ENCODE measurements at places on chromosomes 16 and 17.

GRCh38 chr17:56597495-56597990 lies 4.0 kb downstream of the NOG start:
- DNase-seq: no peak

GRCh38 chr17:33178681-33179080 lies 114.4 kb downstream of the ASIC2 start:
- no peak for DNase-seq

DNA sequence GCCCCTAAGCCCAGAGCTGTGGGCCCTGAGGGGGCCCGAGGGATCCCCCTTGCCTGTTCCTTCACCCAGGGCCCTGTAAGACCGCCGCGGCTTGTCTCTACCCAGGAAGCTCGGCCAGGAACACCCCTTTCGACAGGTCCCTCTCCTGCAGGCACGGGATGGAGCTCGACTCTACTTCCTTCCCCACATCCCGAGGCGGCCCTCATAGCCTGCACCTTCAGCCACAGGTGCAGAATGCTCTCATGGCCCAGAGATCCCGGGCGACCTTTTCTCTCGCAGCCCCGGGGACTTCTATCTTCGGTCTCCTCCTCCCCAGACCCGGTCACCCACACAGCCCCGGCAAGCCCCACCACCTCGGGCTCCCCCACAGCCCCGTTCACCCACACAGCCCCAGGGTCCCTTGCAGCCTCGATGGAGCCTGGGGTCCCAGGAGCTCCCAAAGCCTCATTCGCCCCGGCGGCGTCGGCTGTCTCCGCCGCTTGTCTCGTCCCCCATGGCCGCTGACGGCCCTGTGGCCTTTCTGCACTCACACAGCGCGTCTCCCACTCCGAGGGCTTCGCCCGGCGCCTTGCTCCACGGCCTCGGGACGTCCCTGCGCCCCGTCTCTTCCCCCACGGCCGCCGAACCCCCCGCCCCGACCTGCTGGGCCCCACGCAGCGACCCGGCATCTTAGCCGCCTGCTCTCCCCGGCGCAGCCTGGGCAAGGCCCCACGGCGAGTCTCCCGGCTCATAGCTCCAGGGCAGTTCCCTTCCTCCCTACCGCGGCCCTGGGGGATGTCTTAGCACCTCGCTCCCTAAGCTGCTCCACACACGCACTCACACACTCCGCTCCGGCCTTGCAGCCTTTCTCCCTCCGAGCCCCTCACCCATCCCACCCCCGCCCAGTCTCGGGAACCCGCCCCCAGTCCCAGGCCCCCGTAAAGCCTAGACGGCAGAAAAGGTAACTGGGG lies 650 bp downstream of the KIAA0753 start:
- DNase-seq: peak; percentile 49

DNA sequence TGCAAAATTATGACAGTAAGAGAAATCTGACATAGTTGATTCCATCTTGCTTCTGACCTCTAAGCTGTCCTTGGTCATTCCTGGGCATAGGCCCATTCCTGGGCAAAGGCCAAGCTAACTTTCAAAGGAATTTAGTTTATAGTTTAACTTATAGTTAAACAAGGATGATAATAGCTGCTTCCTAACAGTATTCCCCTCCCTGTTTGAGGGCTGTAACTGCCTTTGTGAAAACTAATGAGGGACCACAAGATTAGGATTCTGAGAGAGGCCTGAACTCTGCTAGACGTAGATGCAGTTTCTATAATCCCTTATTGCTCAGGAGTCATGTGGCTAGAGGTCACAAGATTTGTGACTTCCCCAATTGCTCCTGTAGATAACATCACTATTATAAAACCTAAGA lies 80.2 kb upstream of the ASIC2 start:
- peak; percentile 12 for DNase-seq

- no peak for DNase-seq
Observed at GRCh38 chr17:79159926-79160325, 85.3 kb downstream of the ENGASE start.

DNA sequence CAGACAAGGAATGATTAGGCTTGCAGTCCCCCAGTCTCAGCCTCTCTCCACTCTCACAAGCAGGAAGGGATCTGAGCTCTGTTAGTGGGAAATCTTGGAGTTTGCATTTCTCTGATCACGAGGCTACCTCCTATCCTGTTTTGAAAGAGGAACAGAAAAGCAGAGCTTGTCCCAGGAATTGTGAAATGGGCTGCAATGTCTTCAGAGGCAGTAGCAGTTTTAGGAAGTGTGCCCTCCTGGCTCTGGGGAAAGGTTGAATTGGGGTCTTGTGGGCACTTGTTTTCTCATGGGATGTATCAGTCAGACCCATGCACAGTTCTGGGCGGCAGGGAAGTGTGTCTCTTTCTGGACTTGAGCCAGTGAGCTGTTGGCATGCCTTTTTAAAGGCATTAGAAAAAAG lies 22.8 kb downstream of the NUP85 start:
- DNase-seq: peak; percentile 96

DNA sequence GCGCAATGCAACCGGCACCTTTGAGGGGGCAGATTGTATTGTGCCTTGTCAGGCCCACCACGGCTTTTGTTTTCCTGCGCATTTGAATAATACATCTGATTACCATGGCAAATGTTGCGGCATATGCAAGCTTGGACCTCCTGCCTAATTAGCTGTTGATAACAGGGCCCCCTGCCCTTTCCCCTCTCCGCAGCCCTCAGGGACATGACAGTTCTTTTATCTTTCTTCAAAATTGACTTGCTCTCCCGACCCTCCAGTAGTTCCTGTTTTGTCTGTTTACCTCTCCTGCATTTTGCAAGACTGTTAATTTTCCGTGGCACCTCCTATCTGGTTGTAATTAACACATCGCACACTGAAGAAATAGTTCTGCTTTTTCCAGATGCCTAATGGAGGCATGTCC lies 86.8 kb downstream of the RBFOX1 start:
- DNase-seq: no peak

DNA sequence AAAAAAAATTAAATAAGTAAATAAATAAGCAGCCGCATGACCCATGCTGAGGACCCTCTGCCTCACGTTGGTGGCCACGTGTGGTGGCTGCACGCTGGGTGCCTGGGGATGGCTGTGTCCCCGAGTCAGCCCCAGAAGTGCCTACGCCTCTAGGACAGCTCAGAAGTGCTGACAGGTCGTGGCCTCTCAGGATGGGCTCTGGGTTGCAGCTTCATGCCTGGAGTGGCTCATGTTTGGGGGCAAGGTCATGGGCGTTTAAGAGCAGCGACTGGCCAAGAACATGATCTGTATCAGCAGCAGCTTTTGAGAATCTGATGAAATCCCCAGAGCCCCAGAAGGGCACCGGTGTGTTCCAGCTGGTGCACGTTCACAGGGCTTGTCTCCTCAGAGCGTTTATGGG lies 26.8 kb upstream of the CAPN15 start:
- DNase-seq: no peak

DNA sequence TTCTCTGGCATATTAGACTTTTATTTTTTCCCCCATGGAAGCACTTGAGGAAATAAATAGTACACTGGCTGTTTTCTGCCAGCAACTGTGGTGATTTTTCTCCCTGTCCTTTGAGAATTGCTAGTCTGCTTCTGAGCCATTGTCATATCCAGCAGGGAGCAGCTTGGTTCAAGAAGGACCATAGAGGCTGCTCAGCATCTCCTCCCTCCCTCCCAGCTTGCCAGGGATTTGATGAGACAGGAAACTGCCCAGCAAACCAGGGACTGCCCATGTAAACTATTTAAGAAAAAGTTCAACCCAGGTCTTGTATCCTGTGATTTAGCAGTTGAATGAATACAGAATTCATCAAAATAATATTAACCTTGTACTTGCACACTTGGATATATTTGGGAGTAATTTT lies 39.5 kb downstream of the CYB5B start:
- no peak for DNase-seq

GRCh38 chr16:81657224-81657623 lies 121.9 kb upstream of the PLCG2 start:
- DNase-seq: no peak

DNA sequence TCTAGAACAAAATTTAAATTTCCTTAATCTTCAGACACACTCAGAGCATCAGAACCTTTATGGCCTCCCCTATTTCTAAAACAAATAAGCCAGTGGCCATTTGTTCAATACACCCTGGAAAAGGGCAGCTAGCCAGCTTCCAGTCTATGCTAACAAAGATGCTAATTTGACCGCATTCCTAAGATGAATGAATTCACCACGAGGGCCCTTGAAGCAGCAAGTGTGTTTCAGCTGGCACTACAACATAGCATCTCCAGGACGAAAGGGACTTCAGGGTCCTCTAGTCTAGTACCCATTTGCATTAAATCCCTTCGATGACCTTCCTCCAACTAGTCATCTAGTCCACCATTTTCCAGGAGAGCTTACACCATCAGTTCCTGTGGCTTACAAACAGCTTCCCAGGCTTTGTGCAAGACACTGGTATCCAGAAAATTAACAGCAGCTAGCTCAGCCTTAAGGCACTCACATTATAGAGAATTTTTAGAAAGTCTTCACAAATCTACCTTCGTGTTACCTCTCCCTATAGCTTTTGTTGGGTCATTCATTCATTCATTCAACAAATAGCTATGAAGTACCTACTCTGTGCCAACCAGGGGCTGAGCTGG lies 10.9 kb downstream of the KRT37 start:
- DNase-seq: no peak

- no peak for DNase-seq
Observed at GRCh38 chr17:6683081-6683684, 30.0 kb downstream of the SLC13A5 start.

GRCh38 chr17:51730303-51731050 lies 428.0 kb downstream of the CA10 start:
- DNase-seq: no peak

- DNase-seq: no peak
Observed at GRCh38 chr16:87685766-87686165, 80.0 kb downstream of the KLHDC4 start.

- no peak for DNase-seq
Observed at GRCh38 chr17:45743626-45744326, 40.3 kb upstream of the CRHR1 start.

GRCh38 chr17:45910667-45911066 lies 16.3 kb downstream of the MAPT start:
- no peak for DNase-seq

Data from suppressor macrophage treated with lipopolysaccharide for 4 hours (primary cell).